ENCODE measurements at places on chromosomes 3 and 15.
A peak's percentile ranks its signal among the peaks of the same experiment; 100 is the strongest.

GRCh38 chr15:69389426-69389825, 24.7 kb upstream of the KIF23 start:
- no peak for DNase-seq

DNA sequence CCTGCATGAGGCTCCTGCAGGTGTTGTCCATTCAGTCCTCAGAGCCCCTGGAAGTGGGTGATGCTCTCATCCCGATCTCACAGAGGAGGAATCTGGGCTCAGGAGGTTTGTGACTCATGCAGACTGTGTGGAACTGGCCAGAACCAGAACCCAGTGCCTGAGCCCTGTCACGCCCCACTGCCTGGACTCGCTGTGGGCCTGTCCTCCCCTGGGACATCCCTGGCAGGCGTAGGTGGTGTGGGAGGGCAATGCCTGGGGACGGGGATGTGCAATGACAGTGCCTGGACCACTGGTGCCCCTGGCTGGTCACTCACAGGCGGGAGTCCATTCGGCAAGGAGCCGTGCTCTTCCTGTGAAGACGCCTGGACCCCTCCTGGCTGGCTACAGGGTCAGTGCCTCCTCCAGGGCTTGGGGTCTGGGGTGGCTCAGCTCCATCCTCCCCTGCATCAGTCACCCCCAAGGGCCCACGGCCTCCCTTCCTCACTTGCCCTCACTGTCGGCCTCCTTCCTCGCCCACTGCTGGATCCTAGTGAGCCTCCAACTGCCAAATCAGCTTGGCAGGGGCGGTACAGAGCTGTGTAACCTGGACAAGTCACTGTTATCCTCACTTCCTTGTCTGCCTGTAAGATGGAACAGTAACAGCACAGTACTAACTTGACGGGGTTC, 14.9 kb downstream of the PSTPIP1 start:
- DNase-seq, result no peak

DNA sequence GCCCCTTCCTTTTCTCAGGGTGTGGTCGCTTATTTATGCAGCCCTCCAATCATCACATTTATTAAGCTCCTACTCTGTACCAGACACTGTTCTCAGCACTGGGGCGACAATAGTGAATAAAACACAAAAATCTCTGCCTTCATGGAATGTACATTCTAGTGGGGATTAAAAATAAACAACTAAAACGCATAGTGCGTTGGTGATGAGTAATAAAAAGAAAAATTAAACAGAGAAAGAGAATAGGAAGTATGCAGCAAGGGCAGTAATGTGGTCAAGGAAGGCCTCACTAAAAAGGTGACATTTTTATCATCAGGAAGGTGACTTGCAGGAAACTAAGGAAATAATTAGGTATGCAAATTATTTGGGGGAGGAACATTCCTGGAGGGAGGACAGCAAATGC, 5.1 kb downstream of the SLC51B start:
- DNase-seq, result no peak

DNA sequence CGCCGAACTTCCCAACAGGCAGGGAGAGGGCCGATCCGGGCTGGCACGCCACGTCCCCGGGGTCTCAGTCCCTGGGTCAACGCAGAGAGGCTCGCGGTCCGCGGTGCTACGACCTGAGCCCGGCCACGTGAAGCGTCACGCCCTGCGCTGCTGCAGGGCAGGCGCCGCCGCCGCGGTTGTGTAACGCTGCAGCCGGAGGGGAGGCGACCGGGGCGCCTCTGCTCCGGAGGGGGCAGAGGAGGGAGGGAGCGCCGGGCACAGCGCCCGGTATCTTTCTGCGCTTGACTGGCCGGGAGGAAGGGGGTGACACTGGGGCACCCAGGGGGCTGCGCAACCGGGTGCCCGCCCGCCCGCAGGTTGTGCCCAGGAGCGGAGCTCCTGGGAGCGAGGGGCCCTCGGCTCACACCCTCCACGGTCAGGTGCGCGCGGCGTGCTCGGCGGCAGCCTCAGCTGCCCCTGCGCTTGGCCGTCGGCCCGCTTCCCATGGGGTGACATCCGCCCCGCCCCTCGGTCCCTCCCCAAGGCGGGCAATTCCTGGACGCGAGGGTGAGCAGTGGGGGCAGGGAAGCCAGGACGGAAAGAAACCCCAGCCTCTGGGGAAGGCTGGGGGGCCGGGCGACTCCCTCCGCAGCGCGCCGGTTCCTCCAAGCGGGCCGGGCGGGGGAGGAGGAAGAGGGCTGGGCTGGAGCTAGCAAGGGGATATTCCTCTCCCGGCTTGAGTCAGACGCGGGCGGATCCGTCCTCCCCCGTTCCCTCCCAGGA, 852 bp upstream of the BHLHE40 start:
- peak; percentile 92 for DNase-seq

DNA sequence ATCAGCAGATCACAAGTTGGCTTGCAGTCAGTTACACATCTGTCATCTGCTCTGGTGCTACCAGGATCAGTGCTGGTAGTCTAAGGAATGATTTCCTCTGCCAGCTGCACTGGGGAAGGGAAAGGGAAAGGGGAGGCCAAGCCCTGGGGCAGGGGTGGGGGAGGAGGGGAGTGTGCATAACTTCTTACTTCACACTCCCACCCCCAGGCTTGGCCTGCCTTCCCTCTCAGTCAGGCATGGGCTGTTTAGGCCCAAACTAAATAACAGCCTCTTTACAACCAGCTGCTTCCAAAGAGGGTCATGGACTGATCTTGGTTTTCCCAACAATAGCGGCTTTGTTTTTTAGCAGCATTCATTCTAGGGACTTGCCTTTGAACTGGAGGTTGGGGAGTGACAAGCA, 86.1 kb upstream of the PSMD6 start:
- no peak for DNase-seq

DNA sequence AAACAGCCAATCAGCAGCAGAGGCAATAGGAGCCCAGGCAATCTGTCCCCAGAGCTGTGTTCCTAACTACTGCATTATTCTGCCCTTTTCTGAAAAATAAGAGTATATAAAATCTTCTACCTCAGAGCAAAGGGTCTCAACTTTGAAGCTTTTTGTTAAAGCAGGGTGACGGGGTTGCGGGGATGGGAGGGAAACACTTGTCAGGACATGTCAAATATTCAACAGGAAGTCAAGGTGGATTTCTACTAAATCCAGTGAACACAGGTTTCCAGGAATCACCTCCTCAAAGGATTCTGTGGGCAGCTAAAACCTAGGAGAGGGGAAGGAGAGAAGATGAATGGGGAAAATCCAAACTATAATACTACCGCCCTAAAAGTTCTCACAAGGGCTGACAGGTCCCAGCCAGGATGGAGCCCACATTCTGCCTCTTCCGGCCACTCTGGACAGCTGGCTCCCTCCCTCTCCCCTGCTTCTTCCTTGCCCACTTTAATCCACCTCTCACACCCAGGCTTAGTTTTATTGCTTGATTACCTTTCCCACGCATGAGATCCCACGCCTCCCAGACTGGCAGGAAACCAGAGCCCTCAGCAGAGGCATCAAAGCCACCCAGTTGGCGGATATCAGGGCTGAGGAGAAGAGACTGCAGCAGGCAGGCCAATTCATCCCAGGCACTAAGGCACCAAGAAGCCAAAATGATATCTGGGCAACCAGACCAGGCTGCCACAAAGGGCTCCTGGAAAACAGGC, 77.2 kb downstream of the OSBPL10 start:
- DNase-seq, result no peak

DNA sequence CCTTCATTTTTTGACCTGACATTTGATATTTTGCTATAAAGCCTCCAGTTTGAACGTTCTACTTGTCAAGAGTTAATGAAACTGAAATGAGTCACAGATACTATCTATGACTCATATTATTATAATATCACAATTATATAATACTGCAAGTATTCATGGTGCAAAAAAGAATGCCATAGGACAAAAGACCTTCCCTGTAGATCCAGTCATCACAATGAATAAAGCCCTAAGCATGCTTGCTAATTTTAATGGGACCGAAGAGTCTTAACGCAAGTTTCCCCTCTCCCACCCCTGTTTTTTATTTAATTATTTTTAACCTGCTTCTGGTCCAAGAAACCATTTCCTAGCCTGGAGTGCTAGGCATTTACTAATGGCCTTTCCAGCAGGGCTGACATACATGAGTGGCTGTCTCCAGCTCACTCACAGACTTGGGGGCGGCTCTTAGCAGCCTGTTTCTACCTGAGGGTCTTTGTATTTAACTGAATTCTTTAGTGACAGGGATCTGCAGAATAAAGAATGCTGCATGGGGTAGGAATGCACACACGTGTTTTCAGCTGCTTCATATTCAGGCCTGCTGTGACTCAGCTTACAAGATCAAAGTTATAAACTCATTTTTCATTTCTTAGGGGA, 61.2 kb downstream of the THBS1 start:
- no peak for DNase-seq

GRCh38 chr15:40906991-40907802, 12.9 kb downstream of the VPS18 start:
- DNase-seq, result no peak

DNA sequence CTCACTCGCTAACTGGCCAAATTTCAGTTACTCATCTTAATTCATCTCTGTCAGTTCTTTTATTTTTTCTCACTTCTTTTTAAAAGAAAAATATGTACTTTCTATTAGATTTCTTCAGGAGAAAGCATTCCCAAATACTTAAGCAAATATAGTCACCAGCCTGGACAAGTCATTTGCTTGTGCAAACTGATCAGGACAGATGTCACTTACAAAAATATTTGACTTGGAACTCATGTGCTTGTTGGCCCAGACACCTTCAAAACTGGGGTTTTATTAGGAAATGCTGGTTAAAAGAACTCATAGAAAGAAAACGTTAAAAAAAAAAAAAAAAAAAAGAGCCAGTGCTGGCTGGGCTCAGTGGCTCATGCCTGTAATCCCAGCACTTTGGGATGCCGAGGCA, 31.3 kb upstream of the FOXP1 start:
- DNase-seq, result no peak

DNA sequence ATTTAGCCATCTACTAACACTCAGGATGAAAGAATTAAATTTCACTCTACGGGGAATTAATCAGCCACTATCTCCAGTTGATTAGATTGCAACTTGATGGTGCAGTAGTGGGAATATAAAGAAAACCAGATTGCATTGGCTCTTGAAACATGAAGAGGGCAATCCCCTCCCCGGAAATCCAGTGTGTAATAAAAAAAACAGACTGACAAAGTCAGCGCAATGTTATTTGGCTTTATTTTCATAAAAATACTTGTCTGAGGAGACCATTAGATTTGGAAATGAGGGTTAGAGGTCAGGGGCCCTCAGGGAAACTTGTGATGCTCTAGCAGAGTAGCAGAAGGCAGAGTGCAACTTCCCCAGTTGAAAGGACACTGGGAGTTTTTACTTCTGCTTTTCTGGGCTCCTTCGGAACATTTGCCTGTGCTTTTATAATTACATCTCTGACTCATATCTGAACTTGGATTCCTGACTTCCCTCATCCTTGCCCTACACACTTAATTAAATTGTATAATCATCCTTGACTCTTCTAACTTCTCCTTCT, 326.8 kb downstream of the TUSC7 start:
- no peak for DNase-seq

GRCh38 chr15:37140531-37141058, 40.2 kb upstream of the MEIS2 start:
- DNase-seq, result no peak

DNA sequence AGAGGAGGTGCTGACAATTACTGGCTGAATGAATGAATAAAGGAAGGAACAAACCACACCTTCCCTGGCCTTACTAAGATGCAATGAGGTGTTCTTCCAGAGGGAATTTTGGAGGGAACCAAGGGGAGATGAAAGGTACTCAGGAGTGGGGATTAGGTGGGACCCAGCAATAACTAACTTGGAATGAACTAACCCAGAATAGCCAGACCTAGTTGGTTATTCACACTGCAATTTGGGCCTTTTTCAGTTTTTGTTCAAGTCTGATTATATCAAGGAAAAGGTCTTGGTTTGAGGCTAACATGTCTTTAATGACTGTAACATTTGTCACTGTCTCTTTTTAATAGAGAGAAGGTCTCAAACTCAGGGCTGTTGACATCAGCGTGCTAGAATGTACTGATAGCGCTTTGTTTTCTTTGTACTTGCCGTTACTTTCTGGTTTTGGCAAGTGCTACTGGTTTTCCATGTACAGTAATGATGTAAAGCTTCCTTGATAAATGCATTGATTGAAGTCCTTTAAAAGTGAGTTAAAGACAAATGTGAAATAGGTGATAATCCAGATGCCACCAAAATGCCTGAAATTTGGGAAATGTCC, 3.2 kb upstream of the PLXND1 start:
- no peak for DNase-seq

DNA sequence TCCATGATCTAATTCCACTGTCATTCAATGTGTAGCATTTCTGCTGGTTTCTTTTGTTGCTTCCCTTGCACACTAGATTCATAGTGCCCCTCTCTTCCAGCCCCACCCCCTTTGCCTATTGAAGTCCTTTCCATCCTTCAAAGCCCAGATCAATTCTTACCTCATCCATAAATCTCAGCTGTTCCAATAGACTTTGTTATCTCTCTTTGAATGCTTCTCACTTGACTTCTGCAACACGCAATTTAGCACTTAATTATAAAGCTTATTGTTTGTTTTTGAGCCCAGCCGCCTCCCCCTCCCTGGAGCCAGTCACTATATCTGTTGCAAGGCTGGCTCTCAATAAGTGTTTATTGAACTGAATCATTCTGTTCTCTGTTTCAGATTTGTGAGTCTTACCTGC, 174.6 kb upstream of the TBL1XR1 start:
- DNase-seq, result no peak

DNA sequence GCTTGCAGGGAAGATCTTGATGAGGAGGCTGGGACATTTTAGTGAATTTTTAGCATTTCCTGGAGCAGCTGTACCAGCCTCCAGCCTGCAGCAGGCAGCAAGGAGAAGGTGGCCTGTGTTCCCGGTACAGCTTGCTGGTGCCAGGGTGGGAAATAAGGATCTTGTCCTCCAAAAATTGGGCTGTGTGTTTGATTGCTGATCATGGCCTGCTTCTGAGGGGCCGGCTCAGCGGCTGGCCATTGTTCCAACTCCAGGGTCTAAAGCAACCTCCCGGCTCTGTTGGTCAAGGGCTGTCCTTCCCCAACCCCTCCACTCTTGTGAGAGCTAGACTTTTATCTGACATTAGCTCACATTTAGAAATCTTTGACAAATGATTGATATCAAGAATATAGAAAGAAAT, 5.0 kb downstream of the CFAP100 start:
- DNase-seq, result no peak

DNA sequence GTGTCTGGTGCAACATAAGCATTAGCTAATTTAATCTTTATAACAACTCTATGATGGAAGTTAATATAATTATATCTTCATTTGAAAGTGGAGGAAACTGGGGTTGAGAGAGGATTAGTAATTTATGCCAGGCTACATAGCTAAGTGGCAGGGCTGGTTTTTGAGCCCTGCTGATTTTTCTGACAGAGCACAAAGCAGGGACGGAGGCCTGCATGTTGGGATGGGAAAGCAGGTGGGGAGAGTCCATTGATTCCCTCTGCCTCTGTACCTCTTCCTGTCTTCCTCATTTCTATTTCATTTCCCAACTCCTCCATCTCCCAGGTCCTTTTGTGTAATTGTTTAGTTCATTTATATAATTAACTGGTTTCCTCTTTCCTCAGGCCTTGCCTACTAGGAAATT, 251.6 kb upstream of the ZPLD1 start:
- no peak for DNase-seq

- DNase-seq, result no peak
Observed at GRCh38 chr3:70231266-70231701, 81.2 kb downstream of the MDFIC2 start.
